ENCODE measurements at places on chromosomes 5 and 9.

DNA sequence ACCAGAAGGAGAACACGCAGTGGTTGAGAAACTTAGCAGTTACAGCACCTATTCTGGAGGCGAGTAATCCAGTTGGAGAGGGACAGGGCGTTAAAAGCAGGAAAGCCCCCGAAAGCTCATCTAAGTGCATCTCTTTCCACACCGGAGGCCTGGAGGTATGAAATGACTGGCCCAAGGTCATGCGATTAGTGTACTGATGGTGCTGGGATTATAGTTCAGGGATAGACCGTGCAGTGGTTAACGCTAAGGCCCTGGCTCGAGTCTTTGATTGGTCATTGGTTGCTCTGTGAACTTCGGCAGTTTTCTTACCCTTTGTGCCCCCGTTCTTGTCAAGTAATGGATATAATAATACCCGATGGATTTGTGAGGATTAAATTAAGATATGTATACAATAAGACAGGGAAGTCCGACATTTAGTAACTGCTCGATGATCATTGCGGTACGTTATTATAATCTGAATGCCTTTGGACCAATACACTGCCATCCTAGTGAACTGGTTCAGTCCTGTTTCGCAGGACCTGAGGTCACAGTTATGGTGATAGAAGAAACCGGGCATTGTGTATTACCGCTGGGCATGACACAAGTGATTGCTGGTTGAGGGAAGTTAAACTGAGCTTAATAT is 960 bp downstream of the CANX start:
- no peak for DNase-seq

DNA sequence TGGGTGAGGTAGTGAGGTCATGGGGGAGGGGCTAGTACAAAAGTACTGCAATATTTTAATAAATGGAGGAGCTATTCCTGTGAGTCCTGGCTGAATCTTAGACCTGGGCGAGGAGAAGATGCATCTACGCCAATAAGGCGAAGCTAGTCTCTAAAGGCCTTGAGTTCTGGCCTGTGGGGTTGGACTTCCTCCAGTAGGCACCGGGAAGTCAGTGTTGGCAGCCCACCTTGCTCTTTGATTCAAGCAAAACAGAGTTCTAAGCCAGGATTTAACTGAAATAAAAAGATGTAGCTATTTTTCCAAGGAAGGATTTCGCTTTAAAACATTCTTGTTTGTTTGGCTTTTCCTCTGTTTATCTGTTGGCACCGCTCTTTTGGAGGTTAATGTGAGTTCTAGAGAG is 244.6 kb downstream of the KIF4B start:
- no peak for DNase-seq

DNA sequence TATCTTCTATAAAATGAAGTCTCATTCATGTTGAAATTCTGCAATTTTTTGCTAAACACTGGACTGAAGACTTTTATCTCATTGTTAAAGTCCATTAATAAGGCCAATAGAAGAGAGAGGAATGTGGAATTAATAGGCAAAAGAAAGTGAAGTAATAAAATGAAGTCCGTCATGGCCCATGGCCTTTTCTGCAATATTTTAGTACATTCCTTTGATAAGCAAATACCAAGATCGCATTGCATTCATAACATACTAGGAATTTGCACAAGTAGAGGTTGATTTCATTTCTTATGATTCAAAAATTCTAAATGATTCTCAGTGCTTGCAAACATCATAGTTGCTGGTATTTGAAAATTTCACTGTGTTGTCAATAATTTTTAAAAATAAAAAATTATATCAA is 664.0 kb downstream of the NR2F1-AS1 start:
- DNase-seq = no peak

- no peak for DNase-seq
Observed at GRCh38 chr5:98568336-98568735, 205.1 kb upstream of the RGMB start.

- DNase-seq = peak; percentile 13
Observed at GRCh38 chr9:136671646-136672430, 9.1 kb downstream of the EGFL7 start.

DNA sequence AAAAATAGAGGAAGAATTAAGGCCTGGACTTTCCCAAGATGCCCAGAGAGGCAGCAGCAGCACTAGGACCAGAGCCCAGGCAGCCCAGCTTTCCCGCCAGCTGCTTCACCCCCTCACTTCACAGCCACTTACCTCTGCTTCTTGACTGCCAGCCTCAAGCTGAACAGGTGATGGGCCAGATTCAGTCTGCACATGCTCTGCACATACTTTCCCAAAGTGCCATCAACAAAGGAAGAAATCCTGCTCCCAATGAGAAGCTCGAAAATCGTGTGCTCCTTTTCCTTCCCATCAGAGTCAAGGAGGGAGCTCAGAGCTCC is 4.1 kb upstream of the SLC25A48 start:
- no peak for DNase-seq

GRCh38 chr5:90131383-90132133 is 278.0 kb downstream of the CETN3 start:
- no peak for DNase-seq

GRCh38 chr9:5876711-5877110 is 14.0 kb upstream of the MLANA start:
- DNase-seq = no peak

DNA sequence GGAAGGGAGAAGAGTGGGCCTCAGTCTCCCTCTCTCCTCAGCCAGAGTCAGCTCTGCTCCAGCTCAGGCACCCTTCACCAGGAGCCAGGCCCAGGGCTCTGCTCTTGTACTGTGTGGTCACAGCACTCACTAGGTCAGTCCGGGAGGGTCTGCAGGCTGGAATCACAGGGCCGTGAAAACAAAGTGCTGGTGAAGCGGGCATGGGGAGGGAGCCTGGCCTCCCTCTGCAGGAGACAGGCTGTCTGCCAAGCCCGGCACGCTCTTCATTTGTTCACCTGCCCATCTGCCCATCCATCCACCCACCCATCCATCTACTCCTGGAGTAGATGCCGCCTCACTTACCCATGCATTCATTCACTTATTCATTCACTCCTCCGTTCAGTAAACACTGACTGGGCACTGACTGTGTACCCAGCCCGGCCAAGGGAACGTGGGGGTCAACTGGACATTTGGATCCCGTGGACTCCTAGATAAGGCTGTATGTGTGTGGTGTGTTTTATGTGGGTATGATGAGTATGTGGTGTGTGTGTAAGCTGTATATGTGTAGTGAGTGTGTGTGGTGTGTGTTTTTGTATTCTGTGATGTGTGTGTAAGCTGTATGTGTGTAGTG is 3.6 kb downstream of the SPAAR start:
- no peak for DNase-seq

DNA sequence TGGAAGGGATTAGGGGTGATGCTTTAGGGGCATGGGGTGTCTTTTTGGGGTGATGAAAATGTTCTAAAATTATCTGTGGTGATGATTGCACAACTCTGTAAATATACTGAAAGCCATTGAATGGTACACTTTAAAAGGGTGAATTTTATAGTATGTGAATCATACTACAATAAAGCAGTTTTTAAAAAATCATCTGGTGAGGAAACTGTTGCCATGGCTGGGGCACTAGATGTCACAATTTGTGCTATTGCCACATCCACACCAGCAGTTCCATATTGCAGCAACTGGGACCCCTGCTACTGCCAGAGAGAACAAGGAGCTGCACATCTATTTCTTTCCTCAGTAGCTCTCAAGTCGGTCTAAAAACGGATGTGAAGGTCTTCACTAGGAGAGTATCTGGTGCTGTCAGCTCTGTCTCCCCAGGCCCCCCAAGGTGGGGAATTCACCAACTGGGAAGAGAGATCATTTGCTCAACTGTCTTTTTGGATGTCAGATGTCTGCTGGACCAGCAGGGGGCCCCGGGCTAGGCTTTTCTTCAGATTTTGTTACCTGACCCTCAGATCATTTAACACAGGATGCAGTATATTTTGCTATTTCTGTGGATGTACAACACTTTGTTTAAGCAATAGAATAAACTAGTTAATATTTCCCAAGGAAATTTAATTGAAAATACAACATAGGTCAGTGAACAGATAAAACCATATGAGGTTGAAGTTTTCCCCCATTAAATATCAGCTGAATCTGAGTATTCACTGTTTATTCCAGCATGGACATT is 13.2 kb downstream of the CMYA5 start:
- DNase-seq = no peak

- no peak for DNase-seq
Observed at GRCh38 chr9:37383876-37384746, 38.4 kb upstream of the GRHPR start.

- DNase-seq = no peak
Observed at GRCh38 chr5:96868603-96869371, 7.5 kb upstream of the ERAP2 start.

DNA sequence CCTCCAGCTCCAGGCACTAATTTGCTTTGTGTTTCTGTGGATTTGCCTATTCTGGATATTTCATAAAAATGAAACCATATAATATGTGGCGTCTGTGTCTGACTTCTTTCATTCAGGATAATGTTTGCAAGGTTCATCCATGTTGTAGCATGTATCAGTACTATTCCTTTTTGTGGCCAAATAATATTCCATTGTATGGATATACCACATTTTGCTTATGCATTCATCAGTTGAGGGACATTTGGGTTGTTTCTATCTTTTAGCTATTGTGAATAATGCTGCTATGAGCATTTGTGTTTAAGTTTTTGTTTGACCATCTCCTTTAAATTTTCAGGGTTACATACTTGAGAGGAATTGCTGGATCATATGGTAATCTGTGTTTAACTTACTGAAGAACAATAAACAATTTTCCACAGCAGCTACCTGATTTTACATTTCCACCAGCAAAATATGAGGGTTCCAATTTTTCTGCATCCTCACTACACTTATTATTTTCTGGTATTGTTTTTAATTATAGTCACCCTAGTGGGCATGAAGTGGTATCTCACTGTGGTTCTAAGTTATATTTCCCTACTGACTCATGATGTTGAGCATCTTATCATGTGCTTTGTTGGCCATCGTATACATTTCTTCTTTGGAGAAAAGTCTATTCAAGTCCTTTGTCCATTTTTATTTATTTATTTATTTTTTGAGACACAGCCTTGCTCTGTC is 63.9 kb downstream of the GCNT4 start:
- DNase-seq = no peak

- DNase-seq = no peak
Observed at GRCh38 chr5:117701062-117701461, 1126.4 kb upstream of the SEMA6A start.

GRCh38 chr5:67549296-67549618 is 352.7 kb upstream of the CD180 start:
- no peak for DNase-seq

- DNase-seq = no peak
Observed at GRCh38 chr9:85416715-85417114, 325.0 kb downstream of the AGTPBP1 start.

DNA sequence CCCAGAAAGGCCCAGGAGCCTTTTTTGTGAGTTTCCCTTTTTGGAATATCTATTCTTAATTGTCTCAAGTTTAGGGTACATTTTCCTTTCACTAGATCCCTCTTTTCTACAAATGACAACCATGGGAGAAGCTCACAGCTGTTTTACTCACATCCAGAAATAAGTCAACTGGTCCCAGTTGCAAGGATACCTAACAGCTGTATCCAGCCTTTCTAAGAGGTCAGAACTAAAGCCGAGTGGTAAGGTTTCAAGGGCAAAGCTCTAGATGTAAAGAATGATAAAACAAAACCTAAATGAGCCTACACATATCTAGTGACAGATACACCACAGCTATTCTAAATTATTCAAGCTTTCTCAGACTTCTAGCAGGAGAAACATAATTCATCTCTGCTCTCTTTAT is 4.4 kb downstream of the FGF10 start:
- DNase-seq = no peak

DNA sequence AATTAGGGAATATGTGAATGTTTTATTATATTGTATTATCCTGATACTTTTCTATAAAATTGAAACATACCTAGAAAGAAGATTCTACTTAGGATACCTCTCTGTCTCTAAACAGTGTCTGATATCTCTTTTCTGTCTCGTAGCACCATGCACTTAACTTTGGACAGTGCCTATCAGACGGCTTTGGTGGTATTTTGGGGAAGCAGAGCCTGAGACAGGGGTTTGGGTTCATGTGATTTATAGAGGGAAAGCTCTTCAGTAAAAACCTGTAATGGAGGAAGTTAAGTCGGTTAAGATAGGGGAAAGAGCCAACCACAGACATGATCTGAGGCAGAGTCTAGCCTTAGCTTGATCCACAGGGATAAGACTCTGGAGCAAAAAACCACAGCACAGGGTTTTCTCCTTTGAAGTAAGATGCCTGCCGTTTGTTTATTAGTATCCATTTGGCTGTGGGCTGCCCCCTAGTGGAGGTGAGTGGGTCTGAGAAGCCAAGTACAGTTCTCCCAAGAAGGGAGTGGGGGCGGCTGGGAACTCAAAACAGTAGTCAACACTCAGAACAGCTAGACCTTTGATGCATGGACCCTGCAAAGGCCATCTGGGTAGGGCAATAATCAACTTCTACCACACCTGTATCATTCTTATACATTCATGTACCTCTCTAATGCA is 141.2 kb upstream of the ASTN2 start:
- no peak for DNase-seq

- DNase-seq = no peak
Observed at GRCh38 chr5:57858905-57859304, 376.3 kb upstream of the ACTBL2 start.

DNA sequence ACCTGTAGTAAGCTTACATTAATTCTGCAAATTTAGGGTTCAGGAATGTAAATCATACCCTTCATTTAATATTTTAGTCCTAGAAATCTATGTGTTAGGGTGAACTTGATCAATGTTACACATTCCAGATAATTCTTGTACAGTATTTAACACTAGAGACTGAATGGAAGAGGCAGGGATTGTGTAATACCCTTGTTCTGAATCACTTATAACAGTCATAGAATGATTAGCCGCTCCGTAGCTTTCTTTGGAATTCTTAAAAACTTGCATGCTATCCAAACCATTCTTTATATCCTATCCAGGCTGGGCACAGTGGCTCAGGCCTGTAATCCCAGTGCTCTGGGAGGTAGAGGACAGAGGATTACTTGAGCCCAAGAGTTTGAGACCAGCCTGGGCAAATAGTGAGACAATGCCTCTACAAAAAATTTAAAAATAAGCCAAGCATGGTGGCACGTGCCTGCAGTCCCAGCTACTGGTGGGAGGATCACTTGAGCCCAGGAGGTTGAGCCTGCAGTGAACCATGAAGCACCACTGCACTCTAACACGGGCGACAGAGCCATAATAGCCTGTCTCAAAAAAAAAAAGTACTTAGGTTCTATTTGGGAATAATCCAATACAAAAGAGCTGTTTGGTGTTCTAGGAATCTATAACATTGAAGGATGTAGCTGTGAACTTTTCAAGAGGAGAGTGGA is 8.3 kb downstream of the ZNF483 start:
- no peak for DNase-seq

Data from activated effector memory CD4-positive, alpha-beta T cell treated with Interleukin-2 at 50 U/mL for 16 hours (primary cell).